ENCODE measurements at places on chromosomes 11 and 22. TPM values are rescaled to one million over a fixed set of nuclear protein-coding genes. Genes with fewer than 3 reads are reported as not detected.

The PDGFD gene
- total RNA-seq = 0.15 TPM

The EIF3M gene
- total RNA-seq = 548 TPM

The CHST1 gene
- 2.0 TPM for total RNA-seq

The RBMXL2 gene
- not detected for total RNA-seq

The SUSD2 gene
- 0.16 TPM for total RNA-seq

The YPEL4 gene
- total RNA-seq = not detected

The CHKA gene
- total RNA-seq = 3.4 TPM

The MRGPRE gene
- not detected for total RNA-seq

The CASP5 gene
- total RNA-seq = not detected

The SCN3B gene
- total RNA-seq = under 0.01 TPM

The LGR4 gene
- 30.8 TPM for total RNA-seq

The OR2AT4 gene
- total RNA-seq = not detected

The NLRP14 gene
- total RNA-seq = 0.04 TPM

The FHIP1B gene
- 20.5 TPM for total RNA-seq

The ARSA gene
- 55.7 TPM for total RNA-seq

The IFITM2 gene
- 23.8 TPM for total RNA-seq

The SPTBN2 gene
- 26.7 TPM for total RNA-seq

The WNT7B gene
- 3.4 TPM for total RNA-seq

The PHETA2 gene
- total RNA-seq = 6.3 TPM

The MFRP gene
- total RNA-seq = not detected

The PLAAT5 gene
- not detected for total RNA-seq

The MPPED1 gene
- total RNA-seq = not detected

The CNTF gene
- 0.19 TPM for total RNA-seq

The DSCAML1 gene
- not detected for total RNA-seq

The KCNC1 gene
- not detected for total RNA-seq

The GNG3 gene
- not detected for total RNA-seq

The SLC22A12 gene
- not detected for total RNA-seq

All from hair follicular keratinocyte (primary cell).